Fibroblast of lung (primary cell): ENCODE measurements at places on chromosomes 16 and 17. TPM values are rescaled to one million over a fixed set of nuclear protein-coding genes. Genes with fewer than 3 reads are reported as not detected.

Gene NPIPA8
- total RNA-seq = not detected in 2 replicates

GRCh38 chr16:9159839-9160550, 68.6 kb downstream of the HAPSTR1 start:
- no peaks in the 10 kb centered on the region for H3K4me1 ChIP-seq
- no peaks in the 10 kb centered on the region for H3K36me3 ChIP-seq
- H3K4me3 ChIP-seq = no peak overlapping the region

DNA sequence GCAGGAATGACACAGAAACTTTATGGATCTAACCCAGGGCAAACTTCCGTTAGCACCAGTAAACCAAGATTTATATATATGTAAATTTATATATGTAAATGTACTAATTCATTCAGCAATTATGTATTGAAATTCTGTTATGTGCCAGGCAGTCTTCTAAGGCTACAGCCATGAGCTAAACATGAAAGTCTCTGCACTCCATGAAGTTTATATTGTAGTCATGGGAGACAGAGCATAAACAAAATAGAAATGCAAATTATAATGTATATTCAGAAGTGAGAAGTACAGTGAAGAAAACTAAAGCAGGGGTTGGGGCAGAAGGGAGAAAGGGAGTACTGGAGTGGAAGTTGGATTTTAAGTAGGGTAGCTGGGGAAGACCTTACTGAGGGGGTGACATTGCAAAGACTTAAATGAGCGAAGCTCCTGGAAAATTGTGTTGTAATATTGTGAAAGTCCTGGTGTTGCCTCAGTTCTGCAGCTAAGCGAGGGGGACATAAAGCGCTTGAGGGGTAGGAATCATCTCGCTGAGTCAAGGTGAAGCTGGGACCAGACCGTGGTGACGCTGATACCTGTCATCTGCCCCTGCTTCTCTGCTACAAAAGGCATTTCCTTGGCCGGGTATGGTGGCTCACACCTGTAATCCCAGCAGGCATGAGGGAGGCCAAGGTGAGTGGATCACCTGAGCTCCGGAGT, 64.8 kb downstream of the YPEL2 start:
- no peaks in the 10 kb centered on the region for H3K4me1 ChIP-seq
- no peak overlapping the region for H3K4me3 ChIP-seq
- H3K27ac ChIP-seq = no peak overlapping the region
- no peaks in the 10 kb centered on the region for H3K27me3 ChIP-seq
- H3K36me3 ChIP-seq = no peaks in the 10 kb centered on the region

GRCh38 chr16:15911198-15911597, 22.8 kb upstream of the CEP20 start:
- DNase-seq = no peak
- no peak overlapping the region for H3K27ac ChIP-seq
- H3K36me3 ChIP-seq = no peaks in the 10 kb centered on the region
- no peaks in the 10 kb centered on the region for H3K4me1 ChIP-seq
